Left cardiac atrium (tissue), 4 donors: ENCODE measurements at places on chromosomes 13 and 19. TPM values are rescaled to one million over a fixed set of nuclear protein-coding genes. Genes with fewer than 3 reads are reported as not detected.

DNA sequence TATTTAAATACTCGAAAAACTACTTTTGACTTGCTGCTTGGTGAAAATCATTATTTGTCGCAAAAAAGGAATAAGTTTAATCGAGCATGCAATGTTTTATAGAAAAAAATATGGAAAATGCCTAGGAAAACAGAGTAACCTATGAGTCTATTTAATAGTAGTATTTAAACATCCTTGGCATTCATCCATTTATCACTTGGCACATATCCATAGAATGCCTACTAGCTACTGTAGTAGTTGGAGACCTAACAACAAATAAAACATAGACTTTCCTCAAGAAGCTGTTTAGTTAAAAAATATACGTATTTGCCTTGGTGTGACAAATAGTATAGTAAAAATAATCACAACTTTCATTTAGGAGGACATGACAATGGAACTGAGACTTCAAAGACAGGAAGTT, 302.1 kb downstream of the DIAPH3 start:
- no peak for DNase-seq

The ZNF580 gene
- 17.7 TPM for total RNA-seq

DNA sequence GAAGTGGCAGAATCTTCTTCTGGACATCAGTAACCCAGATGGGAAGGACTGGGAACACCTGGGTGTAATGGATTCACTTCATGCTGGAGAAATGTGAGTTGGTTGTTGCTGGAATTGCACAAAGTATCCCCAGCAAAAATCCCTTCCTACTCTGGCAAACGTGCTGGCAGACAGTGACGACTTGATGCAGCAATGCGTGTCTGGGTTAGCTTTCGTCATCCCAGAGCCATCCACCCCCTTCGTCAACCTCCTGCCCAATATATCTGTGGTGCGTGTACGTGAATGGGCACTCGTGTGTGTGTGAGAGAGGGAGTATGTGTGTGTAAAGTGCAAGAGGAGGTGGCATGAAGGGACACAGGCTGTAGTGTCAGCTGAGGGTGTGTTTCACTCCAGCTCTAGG, 70.9 kb downstream of the TM9SF2 start:
- DNase-seq, result no peak

DNA sequence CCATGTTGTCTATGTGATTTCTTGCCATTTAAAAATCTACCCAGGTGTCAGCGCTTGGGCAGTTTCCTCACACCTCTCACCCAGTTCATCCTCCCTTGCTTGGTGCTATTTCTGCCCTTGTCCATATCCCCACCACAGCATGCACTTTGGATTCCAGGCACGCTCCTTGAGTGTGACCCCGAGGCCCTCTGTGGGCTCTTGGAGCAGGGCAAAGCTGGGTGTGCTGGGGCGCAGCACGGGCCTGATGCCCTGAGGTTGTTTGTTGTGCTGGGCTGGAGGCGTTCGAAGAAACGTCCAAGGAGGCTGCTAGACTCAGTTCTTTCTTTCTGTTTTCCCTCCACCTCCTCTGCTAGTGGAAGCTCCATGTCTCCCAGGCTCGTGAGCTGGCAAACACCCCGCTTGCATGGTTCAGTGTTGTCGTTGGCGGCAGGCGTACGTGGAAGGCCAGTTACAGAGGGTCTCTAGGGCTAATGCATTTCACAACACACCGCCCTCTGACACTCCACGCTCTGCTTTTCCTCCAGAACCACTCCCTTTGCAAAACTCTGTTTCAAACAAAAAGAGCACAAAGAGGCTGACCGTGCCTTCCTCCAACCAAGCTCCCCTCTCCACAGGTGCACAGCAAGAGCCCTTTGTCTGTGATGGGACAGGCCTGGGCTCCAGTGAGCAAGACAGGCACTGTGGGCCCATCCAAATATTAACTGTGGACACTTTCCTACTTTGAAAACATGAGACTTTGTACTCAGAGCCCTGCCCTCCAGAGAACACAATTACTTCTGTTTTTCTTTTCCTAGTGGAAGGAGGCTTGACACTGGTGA, 117.7 kb upstream of the GJB6 start:
- DNase-seq, result no peak

GRCh38 chr19:34254698-34255432, 511 bp downstream of the GARRE1 start:
- DNase-seq, result peak; percentile 54
